ENCODE measurements at places on chromosomes 2 and 18. TPM values are rescaled to one million over a fixed set of nuclear protein-coding genes. Genes with fewer than 3 reads are reported as not detected.

RGPD3 gene
- 0.18 TPM for total RNA-seq

CD8B2 gene
- not detected for total RNA-seq

FSIP2 gene
- total RNA-seq = 0.45 TPM

- no peak for DNase-seq
- no peak overlapping the region for H3K4me3 ChIP-seq
- H3K27me3 ChIP-seq = no peaks in the 10 kb centered on the region
- no peak overlapping the region for H3K27ac ChIP-seq
- no peaks in the 10 kb centered on the region for H3K36me3 ChIP-seq
Measured at GRCh38 chr2:51807229-51807628, 775.3 kb upstream of the NRXN1 start.

DNA sequence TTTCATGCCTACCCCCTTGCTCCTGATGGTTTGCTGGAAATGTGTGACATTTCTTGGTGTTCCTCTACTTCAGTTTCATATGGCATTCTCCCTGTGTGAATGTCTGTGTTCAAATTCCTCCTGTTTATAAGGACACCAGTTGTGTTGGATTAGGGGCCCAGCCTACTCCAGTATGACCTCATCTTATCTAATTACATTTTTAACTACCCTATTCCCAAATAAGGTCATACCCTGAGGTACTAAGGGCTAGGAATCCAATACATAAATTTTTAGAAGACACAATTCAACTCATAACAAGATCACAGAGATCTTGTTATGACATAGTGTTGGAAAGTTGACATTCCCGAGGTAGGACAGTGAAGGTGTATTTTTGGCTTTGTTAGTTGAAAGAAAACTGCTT lies 5.5 kb downstream of the FAM210A start:
- no peak for DNase-seq
- no peaks in the 10 kb centered on the region for H3K27me3 ChIP-seq
- H3K27ac ChIP-seq = no peak overlapping the region
- H3K4me1 ChIP-seq = peaks cover 3% of the 10 kb centered on the region

- H3K4me1 ChIP-seq = peaks cover 3% of the 10 kb centered on the region
- H3K27me3 ChIP-seq = no peaks in the 10 kb centered on the region
- H3K36me3 ChIP-seq = no peaks in the 10 kb centered on the region
Measured at GRCh38 chr2:66899648-66900047, 464.7 kb downstream of the MEIS1 start.

GRCh38 chr2:72612614-72613160 lies 213.1 kb downstream of the EXOC6B start:
- no peaks in the 10 kb centered on the region for H3K36me3 ChIP-seq
- H3K27me3 ChIP-seq = no peaks in the 10 kb centered on the region
- H3K4me3 ChIP-seq = no peak overlapping the region
- H3K4me1 ChIP-seq = peaks cover 2% of the 10 kb centered on the region

- no peak for DNase-seq
- H3K27ac ChIP-seq = no peak overlapping the region
- H3K27me3 ChIP-seq = no peaks in the 10 kb centered on the region
- no peaks in the 10 kb centered on the region for H3K4me1 ChIP-seq
- no peak overlapping the region for H3K4me3 ChIP-seq
- no peaks in the 10 kb centered on the region for H3K36me3 ChIP-seq
Measured at GRCh38 chr2:230267059-230267458, 41.5 kb downstream of the SP140 start.

GRCh38 chr2:166197446-166197845 lies 69.6 kb upstream of the SCN1A start:
- H3K27me3 ChIP-seq = no peaks in the 10 kb centered on the region
- no peak for DNase-seq
- no peak overlapping the region for H3K4me3 ChIP-seq
- H3K27ac ChIP-seq = no peak overlapping the region
